Stomach (tissue), 19 donors: ENCODE measurements at places on chromosomes 5 and 9. TPM values are rescaled to one million over a fixed set of nuclear protein-coding genes. Genes with fewer than 3 reads are reported as not detected.

WNT8A gene
- polyA plus RNA-seq, result not detected

CEL gene
- polyA plus RNA-seq, result 9.9 TPM

ATG10 gene
- 5.1 TPM for polyA plus RNA-seq

HMCN2 gene
- 7.3 TPM for polyA plus RNA-seq

MORN5 gene
- not detected for polyA plus RNA-seq

PCDHB10 gene
- polyA plus RNA-seq, result 0.15 TPM

NAIP gene
- 2.9 TPM for polyA plus RNA-seq

TNFSF8 gene
- polyA plus RNA-seq, result 1.1 TPM

OR1Q1 gene
- polyA plus RNA-seq, result not detected

DND1 gene
- 0.50 TPM for polyA plus RNA-seq

SLC6A19 gene
- not detected for polyA plus RNA-seq

CCDC187 gene
- polyA plus RNA-seq, result 0.31 TPM

SLC26A2 gene
- polyA plus RNA-seq, result 1.2 TPM

OXCT1 gene
- polyA plus RNA-seq, result 13.7 TPM

IGFBPL1 gene
- polyA plus RNA-seq, result not detected

SPINK5 gene
- polyA plus RNA-seq, result 0.75 TPM

RANBP17 gene
- polyA plus RNA-seq, result 2.1 TPM

TMEFF1 gene
- 0.05 TPM for polyA plus RNA-seq

LHX6 gene
- 0.92 TPM for polyA plus RNA-seq

LRRC70 gene
- 2.9 TPM for polyA plus RNA-seq

PAIP1 gene
- polyA plus RNA-seq, result 58.3 TPM

CD74 gene
- 268 TPM for polyA plus RNA-seq

LCN1 gene
- not detected for polyA plus RNA-seq

CTNNAL1 gene
- polyA plus RNA-seq, result 71.0 TPM

PCDHB12 gene
- polyA plus RNA-seq, result 0.28 TPM

PCDHB9 gene
- 0.08 TPM for polyA plus RNA-seq

PIP5KL1 gene
- 3.3 TPM for polyA plus RNA-seq

CCDC152 gene
- polyA plus RNA-seq, result 0.68 TPM

PCDHGA2 gene
- polyA plus RNA-seq, result 0.06 TPM

FUT7 gene
- polyA plus RNA-seq, result not detected

STPG3 gene
- polyA plus RNA-seq, result not detected

PCDHGA1 gene
- not detected for polyA plus RNA-seq

RLN1 gene
- not detected for polyA plus RNA-seq

SLC34A3 gene
- 0.53 TPM for polyA plus RNA-seq

HEMGN gene
- polyA plus RNA-seq, result not detected

ENTREP1 gene
- 5.8 TPM for polyA plus RNA-seq

GRM6 gene
- not detected for polyA plus RNA-seq

CARD6 gene
- polyA plus RNA-seq, result 4.0 TPM

CCDC183 gene
- polyA plus RNA-seq, result 3.5 TPM

FOXD4L4 gene
- polyA plus RNA-seq, result not detected

MAPKAP1 gene
- polyA plus RNA-seq, result 92.7 TPM

LCN15 gene
- not detected for polyA plus RNA-seq

SRD5A1 gene
- polyA plus RNA-seq, result 12.8 TPM

MROH2B gene
- not detected for polyA plus RNA-seq

PCDHA2 gene
- not detected for polyA plus RNA-seq
